ENCODE measurements at places on chromosomes 7 and 10. TPM values are rescaled to one million over a fixed set of nuclear protein-coding genes. Genes with fewer than 3 reads are reported as not detected.

GRCh38 chr7:1663223-1663622 lies 6.9 kb upstream of the ELFN1 start:
- DNase-seq: peak; percentile 68

GRCh38 chr10:118151461-118151860 lies 104.7 kb upstream of the RAB11FIP2 start:
- DNase-seq: no peak

- no peak for DNase-seq
These were observed 257.8 kb upstream of the GNAI1 start for GRCh38 chr7:79876848-79877252.

DNA sequence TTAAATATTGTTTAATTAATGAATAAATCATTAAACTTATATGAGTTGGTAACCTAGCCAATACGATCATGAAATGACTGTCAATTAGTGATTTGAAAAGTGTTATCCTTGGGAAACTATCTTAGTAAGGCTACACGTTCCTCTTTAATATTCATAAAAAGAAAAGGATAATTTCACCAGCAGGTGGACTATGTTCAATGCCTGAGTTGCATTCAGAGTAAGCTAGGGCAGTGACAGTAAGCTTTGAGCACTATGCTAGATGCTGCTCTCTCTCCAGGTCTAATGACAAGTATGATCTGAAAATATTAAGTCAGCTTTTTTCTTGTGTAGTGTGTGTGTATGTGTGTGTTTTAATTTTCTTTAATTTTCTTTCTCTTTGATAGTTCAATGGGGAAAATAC lies 486.3 kb upstream of the PCDH15 start:
- DNase-seq: no peak

GRCh38 chr10:119282446-119282845 lies 75.1 kb downstream of the GRK5 start:
- DNase-seq: no peak

- peak; percentile 71 for DNase-seq
These were observed 5.9 kb downstream of the NACAD start for GRCh38 chr7:45082831-45083331.

DNA sequence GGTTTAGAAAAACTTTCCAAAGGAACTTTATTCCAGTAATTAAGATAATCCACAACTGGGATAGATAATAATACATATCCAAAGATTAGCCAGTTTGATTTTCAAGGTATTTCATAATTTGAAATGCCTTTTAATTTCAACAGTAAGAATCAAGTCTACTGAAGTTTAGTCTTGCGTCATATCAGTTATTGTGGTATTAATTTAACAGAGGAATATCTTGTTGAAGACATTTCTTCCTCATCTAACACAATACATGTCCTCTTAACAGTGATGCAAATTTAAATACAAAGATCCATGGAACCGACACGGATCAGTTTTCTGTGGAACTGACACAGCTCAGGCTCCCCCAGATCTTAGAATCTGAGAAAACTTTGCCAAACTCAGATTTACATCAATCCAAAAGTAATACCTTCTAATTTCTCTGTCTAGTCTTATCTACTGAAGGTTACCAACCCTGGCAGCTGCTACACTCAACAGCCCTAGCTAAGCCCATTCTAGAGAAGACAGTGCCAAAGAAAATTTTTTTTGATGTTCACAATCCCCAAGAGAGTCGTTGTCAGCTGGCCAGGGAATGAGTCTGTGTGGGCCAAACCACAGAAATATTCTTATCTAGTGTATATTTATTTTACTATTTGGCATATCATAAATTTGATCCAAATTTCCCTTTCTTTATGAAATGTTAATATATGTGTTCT lies 365.2 kb upstream of the MEOX2 start:
- DNase-seq: no peak

DNA sequence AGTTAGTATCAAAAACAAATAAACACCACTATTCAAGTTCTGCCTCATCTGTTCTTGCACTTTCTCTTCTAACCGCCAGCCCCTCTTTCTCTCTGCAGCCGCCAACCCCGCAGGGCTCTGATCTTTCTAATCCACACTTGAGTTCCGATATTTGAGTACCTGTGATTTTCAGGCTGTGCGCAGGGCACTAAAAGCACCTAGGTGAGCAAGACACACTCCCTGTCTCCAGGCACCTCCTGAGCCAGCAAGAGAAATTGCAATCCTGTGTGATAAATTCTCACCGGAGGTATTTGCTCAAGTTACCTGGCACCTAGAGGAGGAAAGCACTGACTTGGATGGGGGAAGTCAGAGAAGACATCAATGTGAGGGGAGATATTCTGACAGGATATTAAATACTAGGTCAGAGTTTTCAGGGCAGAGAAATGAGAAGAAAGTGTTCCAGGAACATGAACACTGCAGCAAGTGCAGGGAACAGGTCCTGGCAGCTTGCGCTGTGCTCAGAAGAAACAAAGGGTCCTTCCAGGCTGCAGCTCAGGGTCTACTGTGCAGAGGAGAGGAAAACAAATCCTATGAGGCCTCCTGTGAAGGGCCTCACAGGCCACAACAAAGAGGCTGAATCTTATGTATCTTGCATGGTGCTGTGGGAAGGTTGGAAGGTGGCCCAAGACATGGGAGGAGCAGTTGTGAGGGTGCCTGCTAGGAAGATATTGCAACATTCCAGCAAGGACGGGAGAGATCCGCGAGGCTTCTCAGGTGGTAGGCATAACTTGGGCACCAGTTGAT lies 568.7 kb upstream of the MGMT start:
- no peak for DNase-seq

- DNase-seq: no peak
These were observed 190.5 kb upstream of the NRP1 start for GRCh38 chr10:33524966-33525365.

- no peak for DNase-seq
These were observed 199.0 kb downstream of the PTEN start for GRCh38 chr10:88062385-88062784.

DNA sequence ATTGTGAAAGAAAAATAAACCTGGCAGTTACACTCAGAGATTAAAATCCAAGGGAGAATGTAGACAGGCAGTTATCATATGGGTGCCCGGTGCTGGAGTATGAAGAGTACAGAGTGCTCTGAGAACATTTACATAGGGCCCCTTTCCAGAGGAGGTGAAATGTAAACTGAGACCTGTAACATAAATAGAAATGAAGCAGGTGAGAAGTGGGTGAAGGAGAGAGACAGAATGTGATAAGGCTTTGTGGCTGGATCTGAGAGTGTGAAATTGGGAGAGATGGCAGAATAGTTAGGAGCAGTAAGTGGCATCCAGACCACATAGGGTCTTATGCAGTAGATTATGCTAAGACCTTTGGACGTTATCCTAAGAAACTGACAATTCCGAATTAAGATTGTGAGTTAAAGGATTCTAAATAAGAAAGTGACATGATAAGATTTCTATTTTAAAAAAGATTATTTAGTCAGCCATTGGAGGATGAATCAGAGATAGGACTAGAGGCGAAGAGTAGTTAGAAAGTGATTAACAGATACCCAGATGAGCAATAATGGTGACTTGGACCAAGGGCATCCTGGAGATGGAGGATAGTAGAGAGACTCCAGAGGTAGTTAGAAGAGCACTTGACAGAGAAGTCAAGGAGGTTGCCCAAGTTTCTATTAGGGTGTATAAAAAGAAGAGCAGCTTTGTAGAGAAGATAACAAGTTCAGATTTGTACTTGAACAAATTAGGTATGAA lies 36.7 kb downstream of the DNAH11 start:
- no peak for DNase-seq

DNA sequence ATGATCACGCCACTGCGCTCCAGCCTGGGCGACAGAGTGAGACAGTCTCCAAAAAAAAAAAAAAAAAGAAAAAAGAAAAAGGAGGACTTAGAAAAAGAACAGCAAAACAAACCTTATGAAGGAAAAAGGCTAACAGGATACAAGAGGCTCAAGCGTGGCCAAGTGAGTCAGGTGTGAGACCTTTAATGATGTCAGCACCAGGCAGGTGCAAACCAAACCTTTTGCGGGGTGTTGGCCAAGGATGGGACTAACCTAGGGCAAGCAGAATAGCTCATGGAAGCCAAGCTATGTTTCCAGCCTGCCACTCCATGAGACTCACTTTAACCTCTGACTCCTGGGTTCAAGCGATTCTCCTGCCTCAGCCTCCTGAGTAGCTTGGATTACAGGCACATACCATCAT lies 11.3 kb upstream of the GNA12 start:
- DNase-seq: no peak

DNA sequence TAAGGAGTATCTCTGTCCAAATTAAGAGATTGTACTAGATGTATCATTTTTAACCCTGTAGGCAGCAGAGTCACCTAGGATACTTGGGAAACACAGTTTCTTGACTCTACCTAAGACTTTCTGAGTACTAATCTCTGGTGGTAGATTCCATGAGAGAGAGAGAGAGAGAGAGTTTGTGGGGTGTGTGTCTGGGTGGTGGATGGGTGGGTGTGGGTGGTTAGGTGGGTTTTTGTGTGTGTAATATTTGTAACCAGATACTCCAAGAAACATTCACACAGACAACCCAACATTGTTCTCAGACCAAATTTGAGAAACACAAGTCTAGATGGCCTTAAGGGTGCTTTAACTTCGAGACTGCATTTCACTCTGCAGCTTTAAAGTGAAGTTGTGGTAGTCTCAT lies 215.2 kb downstream of the PRKG1 start:
- DNase-seq: no peak

- DNase-seq: no peak
These were observed 102.0 kb downstream of the GLCCI1 start for GRCh38 chr7:8070451-8071180.

GRCh38 chr7:30563326-30563942 lies 31.2 kb upstream of the GARS1 start:
- DNase-seq: no peak

- DNase-seq: no peak
These were observed 154.0 kb upstream of the TARP start for GRCh38 chr7:38427279-38427955.

- DNase-seq: no peak
These were observed 568.8 kb downstream of the HTR7 start for GRCh38 chr10:90289037-90289436.

- DNase-seq: no peak
These were observed 252.9 kb downstream of the DNAJB6 start for GRCh38 chr7:157589680-157590079.

GRCh38 chr10:64515970-64516699 lies 994.9 kb downstream of the REEP3 start:
- no peak for DNase-seq

- DNase-seq: no peak
These were observed 433.1 kb downstream of the TYW1 start for GRCh38 chr7:67429735-67430134.

DNA sequence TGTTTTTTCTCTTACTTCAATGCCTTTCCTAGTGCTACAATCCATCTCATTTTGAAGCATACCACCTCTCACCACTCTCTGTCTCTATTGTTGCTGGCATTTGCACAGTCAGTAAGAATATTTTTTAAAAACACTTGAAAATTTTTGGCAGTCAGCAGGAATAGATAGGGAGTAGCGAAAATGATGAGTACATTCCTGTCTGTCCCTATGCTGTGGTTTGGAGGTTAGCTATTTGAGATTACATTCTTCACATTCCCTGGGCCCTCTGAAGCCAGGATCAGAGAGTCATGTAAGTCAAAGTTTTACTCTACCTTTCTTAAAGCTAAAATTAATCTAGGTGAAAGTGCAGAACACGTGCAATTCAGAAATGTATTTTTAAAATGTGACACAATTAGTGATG lies 53.0 kb upstream of the MAGI2 start:
- no peak for DNase-seq

- DNase-seq: peak; percentile 61
These were observed 12.4 kb upstream of the PLEKHA1 start for GRCh38 chr10:122362031-122362592.

- no peak for DNase-seq
These were observed 52.8 kb downstream of the DLG5 start for GRCh38 chr10:77873536-77874380.

DNA sequence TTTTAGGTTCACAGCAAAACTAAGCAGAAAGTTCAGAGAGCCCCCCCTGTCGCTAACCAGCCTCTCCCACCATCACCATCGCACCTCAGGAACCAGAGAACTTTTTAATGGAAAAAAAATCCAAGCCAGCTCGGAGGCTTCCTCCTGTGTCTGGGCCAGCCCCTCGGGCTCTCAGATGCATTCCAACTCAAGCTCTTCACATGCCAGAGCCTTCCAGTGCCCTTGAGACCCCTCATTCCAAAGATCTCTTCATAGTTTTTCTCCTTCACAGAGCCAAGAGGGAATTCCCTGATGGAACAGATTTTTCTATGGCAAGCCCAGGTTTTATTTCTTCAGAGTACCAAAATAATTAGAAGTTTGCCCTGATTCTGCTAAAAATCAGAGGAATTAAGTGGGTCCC lies 153.4 kb upstream of the LANCL2 start:
- DNase-seq: no peak

DNA sequence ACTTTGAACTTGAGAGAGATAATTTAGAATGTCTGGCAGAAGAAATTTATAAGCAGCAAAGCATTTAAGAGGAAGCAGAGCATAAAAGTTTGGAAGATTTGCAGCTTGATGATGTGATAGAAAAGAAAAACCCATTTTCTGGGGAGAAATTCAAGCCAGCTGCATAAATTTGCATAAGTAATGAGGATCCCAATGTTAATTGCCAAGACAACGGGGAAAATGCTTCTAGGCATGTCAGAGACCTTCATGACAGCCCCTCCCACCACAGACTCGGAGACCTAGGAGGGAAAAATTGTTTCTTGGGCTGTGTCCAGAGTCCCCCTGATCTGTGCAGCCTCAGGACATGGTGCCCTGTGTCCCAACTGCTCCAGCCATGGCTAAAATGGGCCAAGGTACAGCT lies 263.6 kb upstream of the POT1 start:
- DNase-seq: no peak

- no peak for DNase-seq
These were observed 60.2 kb downstream of the NRP1 start for GRCh38 chr10:33274096-33274785.

DNA sequence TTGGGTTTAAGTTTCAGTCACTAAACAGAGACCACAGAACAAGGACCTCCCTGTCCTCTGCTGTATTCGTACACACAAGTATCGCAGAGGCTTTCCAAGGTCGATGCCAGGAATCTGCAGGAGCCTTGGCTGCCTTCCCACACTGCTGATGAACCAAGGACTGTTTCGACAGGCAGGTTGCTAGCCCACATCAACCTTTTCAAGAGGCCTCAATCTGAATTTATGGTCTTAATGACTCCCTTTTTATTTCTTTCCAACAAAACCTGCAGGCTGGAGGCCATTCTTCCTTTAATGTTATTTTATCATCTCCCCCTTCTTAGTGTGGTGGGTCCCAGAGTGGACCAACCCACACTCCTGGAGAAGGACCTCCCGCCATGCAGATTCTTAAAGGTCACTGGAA lies 45.6 kb downstream of the JCAD start:
- DNase-seq: no peak

The FXYD4 gene
- not detected for total RNA-seq

The AEBP1 gene
- 93.1 TPM for total RNA-seq

The PDE6C gene
- not detected for total RNA-seq

The LYZL2 gene
- total RNA-seq: not detected

The SOSTDC1 gene
- not detected for total RNA-seq

The PTEN gene
- total RNA-seq: 59.5 TPM

The HOXA5 gene
- 0.30 TPM for total RNA-seq

Data from cardiac septum (tissue), 1 donor.